Retinal pigment epithelial cell (primary cell): ENCODE measurements at places on chromosomes 1 and 21.

- DNase-seq: no peak
These were observed 34.4 kb downstream of the GLUL start for GRCh38 chr1:182357171-182357570.

- DNase-seq: no peak
These were observed 5.1 kb upstream of the RFX5 start for GRCh38 chr1:151352021-151352718.

- DNase-seq: no peak
These were observed 23.8 kb downstream of the KNCN start for GRCh38 chr1:46527474-46528296.

- no peak for DNase-seq
These were observed 872 bp downstream of the BRINP2 start for GRCh38 chr1:177171536-177172123.

DNA sequence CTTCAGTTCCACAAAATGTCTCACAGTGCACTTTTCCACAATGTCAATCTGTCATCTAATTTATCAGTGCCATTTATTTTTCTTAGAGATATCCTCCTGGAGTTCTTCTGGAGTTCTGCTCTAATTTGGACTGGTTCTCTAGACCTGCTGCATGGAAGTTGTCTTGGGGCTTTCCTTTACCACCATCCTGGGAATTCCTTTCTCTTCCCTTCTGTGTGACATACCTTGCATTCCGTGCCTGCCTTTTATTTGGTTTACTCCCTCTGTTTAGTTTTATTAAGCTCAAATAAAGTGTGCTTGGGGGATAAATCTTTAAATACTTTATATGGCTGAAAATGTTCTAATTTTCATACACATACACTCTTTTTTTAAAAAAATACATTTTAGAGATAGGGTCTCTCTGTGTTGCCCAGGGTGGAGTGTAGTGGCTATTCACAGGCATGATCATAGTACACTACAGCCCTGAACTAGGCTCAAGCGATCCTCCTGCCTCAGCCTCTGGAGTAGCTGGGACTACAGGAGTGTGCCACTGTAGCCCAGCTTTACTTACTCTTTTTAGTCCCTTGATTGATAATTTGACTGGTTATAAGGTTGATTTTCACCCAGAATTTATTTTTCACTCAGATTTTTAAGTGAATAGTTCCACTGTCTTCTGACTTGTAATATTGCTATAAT lies 14.4 kb downstream of the MTF2 start:
- DNase-seq: no peak

DNA sequence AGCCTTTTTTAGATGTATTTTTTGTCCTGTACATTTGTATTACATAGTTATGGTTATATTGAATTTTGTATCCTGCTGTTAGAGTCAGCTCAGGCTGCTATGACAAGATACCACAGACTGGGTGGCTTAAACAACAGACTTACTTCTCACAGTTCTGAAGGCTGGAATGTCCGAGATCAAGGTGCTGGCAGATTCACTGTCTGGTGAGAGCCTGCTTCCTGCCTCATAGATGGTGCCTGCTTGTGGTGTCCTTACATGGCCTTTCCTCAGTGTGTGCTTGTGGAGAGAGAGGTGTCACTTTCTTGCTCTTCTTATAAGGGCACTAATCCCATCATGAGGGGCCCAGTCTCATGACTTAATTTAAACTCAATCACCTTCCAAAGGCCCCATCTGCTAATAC lies 23.1 kb upstream of the MYSM1 start:
- DNase-seq: no peak

- no peak for DNase-seq
These were observed 110.3 kb downstream of the SEC16B start for GRCh38 chr1:177859572-177859971.

DNA sequence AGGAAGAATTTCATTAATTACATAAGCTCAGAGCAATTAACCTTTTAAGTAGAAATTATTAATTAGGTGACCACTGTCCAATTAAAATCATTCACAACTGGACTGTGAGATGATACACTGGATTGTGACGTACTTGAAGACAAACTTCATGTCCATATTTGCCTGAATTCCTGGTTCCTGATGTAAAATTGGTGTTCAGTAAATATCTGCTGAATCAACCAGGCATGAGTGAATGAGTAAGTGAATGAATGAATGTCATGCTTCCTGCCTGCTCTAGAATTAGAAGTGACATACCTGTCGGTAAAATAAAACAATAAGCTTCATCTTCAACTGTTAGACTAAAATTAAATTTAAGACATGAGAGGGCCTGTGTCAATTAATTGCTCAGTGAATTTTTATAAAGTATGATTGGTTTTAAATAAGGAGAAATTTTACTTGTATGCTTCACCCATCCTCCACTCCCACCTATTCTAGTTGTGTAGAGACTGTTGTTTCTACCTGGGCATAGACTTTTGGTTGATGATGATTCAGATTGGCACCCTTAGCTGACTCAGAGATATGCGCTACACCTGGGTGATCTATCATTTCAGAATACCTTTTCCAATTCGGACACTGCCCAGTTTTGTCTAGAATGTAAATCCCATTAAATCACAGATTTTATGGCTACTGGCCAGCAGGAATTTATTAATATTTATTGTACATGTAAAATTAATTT lies 56.9 kb upstream of the PTGS2 start:
- DNase-seq: no peak
